ENCODE measurements at places on chromosomes 5 and 9.

DNA sequence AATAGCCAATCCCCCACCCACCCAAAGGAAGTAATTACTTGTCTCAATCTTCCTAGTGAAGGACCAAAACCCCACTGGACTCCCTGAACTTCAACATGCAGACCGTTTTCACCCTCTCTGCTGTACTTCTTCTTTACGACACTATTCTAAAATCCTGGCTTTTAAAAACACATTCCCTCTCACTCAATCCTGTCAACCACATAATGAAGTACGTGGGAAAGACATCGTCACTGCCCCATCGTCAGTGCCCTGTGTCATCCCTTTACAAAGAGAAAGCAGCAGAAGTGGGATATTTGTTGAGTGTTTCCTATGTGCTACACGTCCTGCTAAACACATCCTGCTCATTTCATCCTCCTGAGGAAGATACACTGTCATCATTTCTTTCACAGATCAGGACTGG, 54.2 kb downstream of the MAPKAP1 start:
- DNase-seq, result no peak

GRCh38 chr5:176573564-176574296, 24.6 kb downstream of the CDHR2 start:
- peak; percentile 67 for DNase-seq

DNA sequence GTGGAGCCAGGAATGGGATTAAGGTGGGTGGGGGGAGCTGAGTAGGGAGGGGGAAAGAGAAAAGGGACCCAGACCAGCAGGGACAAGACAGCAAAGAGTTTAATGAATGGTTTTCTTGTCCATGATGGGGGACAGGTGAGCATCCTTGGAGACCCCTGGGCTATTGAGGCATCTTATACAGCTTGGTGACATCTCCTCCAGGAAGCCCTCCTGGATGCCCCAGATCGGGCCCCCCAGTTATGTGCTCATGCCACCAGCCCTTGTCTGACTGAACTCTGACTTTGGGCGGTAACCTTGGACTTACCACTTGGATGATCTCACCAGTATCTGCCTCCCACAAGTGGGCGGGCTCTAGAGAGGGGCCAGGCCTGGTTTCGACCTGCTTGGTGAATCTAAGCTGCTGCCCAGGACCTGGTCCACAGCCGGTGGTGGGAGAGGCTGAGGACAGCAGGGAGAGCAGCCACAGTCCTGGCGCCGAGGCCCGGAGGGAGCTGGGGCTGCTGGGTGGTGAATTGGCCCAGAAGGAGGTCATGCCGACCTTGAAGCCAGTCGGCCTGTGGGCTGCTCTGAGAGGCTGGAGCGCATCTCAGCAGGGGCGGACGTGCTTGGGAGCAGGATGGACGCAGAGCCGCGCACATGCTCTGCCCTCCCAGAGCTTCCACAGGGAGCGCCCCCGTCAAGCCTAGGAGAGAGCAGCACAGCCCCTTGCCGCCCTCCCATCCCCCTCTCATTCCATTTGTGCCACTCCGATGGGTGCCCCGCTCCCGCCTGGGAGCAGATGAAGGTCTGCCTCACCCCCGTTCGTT, 36.2 kb downstream of the UNC5A start:
- DNase-seq, result no peak

GRCh38 chr9:81825846-81826516, 102.2 kb upstream of the SPATA31D4 start:
- DNase-seq, result no peak

DNA sequence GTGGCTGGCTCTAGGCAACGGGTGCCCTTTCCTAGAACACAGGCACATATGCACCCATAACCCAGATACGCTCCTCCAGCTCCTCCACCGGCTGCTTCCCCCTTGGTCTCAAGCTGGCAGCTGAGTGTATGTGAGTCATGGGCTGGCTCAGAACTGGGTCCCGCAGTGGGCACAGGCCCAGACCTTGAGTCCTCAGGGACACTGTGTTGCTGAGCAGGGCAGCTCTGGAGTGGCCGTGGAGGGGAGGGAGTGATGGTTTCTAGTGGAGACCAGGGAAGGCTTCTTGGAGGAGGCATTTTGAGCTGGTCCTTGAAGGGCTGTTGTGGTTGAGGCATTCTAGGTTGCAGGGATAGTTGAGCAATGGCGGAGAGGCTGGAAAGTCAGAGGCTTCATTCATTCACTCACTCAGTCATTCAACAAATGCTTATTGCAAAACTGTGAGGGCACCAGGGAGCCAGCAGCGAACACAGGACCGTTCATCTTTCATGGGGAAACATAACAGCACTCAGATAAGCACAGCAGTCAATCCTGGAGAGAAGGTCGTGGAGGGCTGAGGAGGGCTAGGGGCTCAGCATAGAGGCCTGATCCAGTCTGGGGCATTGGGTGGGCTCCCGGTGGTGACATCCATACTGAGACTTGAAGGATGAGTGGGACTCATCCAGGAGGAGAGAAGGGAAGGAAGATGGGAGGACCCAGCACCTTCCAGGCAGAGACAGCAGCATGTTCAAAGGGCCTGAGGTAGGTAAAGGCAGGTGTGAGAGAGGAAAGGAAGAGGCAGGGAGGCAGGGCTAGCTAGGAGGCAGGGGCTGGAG, 2.4 kb downstream of the BBLN start:
- DNase-seq, result no peak

GRCh38 chr9:1272488-1272887, 222.3 kb downstream of the DMRT2 start:
- DNase-seq, result no peak

- DNase-seq, result peak; percentile 58
Measured at GRCh38 chr9:126705767-126706697, 92.3 kb downstream of the LMX1B start.

DNA sequence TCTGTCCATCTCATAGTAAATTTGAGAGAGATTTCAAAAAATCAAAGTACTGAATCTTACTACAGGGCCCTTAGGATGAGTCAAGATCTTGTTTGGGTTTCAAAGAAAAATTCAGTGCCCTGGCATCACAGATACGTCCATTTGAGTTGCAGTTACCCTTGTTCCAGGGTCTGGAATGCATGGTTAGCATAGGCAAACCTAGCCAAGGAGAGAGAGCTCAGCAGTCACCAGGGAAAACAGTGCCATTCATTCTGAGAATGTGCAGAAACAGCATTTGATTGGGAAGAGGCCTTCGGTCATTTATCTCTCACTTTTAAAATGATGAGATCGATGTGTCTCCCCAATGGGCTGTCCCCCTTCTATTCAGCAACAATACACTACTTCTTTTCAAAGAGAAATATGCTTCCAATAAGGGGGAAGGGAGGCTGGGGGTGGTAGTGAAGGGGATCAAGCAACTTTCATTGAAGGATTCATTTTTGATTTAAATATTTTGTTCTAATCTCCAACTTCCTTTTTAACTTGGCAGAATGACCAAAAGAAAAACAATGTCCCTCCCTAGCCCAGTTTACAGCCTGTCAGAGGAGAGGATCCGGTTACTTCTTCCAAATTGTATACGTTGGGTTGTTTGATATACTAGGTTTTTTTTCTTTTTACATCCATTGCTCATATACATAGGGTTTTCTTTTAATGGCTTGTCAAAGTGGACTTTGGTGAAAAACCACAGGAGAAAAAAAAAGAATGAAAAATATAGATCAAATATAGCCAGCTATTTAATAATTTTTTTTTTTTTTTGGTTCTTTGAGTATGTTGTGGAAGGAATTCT, 491.1 kb downstream of the CCDC171 start:
- DNase-seq, result no peak

DNA sequence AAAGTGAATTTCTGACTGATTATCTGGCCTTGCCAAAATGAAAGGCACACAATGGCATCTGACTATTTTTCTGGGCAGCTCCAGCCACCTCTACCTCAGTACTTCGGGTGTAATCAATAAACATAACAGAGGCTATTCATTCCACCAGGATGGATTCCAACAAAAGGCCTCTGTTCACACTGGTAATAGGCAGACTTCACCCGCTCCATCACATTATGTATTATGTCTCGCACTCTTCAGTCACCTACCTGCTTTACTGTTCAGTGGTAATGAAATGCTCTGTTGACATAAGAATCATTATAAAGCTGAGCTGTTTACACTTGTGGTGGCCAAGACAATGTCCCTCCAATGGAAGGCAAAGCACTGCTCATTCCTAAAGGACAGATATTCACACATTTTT, 1333.7 kb upstream of the WWC1 start:
- no peak for DNase-seq

DNA sequence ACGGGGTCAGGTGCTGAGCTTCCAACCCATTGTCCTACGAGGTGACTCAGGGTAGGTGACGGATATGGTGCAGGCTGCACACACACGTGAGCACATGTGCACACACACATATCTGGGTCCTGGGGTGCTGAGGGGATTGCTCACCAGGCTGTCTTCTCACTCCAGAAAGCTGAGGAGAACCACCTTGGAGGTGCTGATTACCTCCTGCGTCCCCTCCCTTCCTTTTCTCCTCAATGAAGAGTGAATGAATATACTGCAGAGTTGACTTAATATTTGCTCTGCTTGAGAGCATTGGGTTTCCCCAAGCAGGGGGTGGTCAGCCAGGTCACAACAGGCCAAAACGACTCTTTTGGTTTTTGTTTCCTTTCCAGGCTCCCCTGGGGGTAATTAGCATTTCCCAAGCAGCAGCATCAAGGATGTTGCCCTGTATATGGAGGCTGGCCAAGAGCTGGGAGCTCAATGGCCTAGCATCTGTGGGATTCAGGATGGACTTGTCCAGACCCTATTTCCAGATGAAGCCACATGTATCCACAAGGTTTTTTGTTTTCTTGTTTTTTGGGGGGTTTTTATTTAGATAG, 49.7 kb downstream of the PDZD2 start:
- no peak for DNase-seq
